ENCODE measurements at places on chromosomes 13 and 19.

GRCh38 chr13:79432992-79433391 lies 26.9 kb upstream of the RBM26 start:
- no peak for DNase-seq

GRCh38 chr19:7161292-7161691 lies 91.8 kb downstream of the ZNF557 start:
- no peak for DNase-seq

DNA sequence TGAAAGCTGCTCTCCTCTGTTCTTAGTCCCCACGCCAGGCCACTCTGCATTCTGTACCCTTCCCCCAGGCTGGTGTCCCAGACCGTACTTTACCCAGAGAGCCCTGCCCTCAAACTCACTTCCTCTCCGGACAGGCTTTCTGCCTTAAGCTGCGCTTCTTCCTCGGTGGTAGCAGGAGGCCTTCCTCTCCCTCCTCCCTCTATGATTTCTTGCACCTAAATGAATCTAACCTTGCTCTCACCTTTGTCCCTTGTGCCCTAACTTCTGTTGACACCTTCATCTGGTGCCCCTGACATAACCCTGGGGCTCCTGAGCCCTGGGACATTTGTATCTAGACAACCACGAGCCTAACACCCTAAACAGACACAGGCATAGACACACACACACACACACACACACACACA lies 29.6 kb upstream of the CEACAM21 start:
- DNase-seq: no peak

DNA sequence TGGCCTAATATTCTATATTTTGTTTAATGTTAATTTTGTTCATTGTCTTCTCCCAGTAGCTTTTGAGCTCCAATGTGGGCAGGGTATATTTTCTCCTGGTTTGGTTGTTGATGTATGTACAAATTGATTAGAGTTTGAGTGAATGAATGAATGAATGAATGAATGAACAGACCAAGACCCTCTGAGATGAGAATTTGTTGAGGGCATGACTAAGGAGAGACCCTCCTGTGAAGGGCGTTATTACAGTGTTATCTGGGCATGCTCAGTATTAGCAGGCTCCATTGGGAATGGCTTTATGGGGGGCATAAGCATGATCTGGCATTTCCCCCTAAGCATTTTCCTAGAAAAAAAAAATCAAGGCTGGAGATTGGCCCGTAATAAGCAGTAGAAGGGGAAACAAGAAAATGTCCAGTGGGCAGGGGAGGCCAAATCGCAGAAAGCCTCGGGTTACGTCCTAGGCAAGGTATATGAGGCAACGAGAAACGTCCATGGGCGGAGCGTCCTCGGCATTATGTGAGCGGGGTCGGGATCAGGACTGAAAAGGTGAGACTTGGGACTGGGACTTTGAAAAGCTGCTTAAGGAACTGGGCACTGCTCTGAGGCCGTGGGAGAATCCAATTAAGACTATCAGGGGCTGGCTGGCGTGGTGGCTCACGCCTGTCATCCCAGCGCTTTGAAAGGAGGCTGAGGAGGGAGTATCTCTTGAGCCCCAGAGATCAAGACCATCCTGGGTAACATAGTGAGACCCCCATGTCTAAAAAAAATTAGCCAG lies 904 bp upstream of the ARHGAP33 start:
- DNase-seq: no peak

GRCh38 chr13:73835138-73835721 lies 299.0 kb downstream of the KLF12 start:
- DNase-seq: no peak

- DNase-seq: no peak
These were observed 99.7 kb upstream of the RXFP2 start for GRCh38 chr13:31639443-31640163.

DNA sequence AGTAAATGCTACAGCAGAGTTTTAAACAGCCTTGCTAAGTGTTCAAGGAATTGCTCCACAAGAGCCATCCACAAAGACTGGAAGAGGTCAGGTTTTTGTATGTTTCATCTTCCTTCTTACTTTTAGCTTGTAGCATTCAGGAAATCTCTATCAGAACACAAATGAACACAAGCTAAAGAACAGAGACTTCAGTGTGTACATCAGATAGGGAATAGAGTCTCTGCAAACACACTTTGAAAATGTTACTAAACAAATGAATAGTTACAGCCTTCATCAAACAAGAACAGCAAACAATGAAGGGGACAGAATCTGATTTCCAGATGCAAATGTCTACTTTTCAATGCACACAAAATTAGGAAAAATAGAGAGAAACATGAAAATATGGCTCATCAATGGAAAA lies 7.7 kb downstream of the ZNF563 start:
- no peak for DNase-seq

DNA sequence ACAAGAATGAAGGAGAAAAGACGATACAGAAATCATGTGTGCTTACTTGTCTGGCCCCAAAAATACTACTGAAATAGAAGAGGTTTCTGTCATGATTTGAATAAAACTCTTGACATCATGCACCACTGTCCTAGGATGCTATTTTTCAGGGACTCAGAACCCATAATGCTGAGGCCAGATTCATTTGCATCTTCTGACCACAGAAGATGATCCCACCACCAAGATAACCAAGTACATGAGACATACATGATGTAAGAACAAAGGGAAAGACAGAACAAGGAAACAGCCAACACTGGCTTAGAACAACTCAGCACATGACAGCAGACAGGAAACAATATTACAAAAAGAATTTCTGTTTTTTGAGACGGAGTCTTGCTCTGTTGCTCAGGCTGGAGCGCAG lies 2.5 kb downstream of the ZNF552 start:
- no peak for DNase-seq

GRCh38 chr13:109372666-109373065 lies 413.7 kb downstream of the IRS2 start:
- no peak for DNase-seq

- DNase-seq: no peak
These were observed 11.7 kb downstream of the RFX2 start for GRCh38 chr19:6098574-6098973.

DNA sequence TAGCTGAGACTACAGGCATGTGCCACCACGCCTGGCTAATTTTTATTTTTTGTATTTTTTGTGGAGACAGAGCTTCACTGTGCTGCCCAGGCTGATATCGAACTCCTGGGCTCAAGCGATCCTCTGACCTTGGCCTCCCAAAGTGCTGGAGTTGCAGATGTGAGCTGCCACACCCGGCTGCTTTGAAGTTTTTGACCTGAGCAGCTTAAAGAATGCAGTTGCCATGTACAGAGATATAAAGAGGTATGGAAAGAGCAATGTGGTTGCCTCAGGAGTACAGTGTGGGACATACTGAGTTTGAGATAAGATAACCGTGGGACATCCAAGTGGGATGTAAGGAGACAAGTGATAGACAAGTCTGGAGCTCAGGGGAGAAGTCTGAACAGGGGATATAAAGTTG lies 82.7 kb upstream of the LSM14A start:
- DNase-seq: no peak

- DNase-seq: no peak
These were observed 170.6 kb downstream of the FLT1 start for GRCh38 chr13:28324181-28324789.

- DNase-seq: no peak
These were observed 5.9 kb downstream of the LSM14A start for GRCh38 chr19:34178274-34178610.

DNA sequence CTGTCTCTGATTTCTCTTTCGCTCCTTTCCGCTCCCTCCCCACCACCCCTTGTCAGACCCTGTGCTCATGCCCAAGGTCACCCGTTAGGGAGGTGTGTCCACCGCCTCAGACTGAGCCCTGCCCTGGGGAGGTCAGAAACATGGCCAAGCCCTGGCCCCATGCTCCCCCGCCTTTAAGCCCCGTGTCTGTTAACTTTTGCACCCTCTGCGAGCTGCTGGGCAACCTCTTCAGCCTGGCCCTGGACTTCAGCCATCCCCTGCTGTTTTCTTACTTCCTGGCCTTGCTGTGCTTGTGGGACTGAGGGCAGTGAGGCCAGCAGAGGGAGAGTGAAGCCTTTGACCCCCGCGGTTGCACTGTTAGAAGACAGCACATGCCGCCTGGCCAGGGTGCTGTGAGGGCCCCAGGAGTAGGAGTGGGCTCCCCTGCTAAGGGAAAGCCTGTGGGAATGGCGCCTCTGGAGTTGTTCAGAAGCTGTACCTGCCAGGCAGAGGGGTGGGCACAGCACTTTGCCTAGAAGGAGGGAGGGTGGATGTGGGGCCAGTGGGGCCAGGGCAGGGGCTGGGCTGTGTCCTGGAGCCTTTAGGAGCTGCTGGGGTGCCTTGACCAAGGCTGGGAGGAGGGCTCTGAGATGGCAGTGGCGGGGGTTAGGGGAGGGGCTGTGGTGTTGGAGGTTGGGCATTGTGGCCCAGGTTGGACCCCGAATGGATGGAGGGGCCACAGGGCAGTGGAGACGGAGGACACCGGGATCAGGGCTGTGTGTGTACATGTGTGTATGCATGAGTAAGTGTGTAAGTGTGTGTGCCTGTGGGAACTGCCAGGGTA lies 7.9 kb downstream of the UPF1 start:
- no peak for DNase-seq

DNA sequence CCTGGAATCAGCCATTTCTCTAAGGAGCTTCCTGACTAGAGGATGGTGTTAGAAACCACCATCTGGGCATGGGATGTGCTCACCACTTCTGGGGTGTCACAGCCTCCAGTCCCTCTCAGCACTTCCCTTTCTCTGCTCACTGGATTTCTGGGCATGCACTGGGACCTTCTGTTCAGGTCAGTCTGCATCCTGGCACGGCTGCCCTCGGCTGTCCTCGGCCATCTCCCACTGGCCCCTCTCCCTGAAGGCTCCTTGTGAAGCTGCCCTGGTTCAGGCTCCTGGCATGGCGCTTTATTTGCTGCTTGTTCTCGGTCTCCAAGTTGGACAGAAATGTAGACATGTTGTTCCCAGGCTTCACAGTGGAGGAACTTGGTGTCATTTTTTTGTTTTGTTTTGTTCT lies 60.0 kb downstream of the TEX29 start:
- DNase-seq: no peak

- no peak for DNase-seq
These were observed 55.9 kb upstream of the SERP2 start for GRCh38 chr13:44317752-44318151.

DNA sequence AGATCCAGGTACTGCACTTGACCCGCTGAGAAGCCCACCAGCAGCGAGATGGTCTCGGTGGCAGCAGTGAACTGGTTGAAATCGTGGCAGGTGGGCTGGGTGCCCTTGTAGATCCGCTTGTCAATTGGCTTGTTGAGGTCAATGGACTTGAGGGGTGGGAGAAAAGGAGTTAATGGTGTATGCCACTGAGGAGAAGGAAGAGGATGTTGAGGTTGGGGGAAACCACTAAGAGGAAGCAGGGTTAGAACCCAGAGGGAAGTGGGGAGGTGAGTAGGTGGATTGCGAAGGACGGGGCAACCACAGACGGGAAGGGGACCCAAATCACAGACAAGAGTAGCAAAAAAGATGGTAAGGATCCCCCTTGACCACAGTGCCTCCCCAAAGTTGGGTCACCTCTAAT lies 1.7 kb downstream of the DMWD start:
- DNase-seq: no peak
